ENCODE measurements at places on chromosomes 11 and 22.

DNA sequence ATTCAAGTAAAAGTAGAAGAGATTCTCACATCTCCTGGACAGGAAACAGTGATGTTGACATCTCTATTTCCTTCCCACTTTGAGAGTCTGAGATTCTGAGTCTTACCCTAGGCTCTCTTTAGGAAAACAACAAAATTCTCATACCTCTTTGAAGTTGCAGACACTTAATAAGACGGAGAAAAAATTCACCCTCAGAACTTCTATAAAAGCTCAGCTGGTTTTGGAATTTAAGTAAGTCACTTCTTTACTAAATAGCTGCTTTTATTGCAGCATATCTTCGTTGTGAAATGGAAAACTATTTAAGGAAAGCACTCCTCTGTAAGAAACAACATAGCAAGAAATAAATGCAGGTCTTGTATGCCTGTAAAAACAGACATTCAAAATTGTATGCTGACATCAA, 79.1 kb downstream of the MSANTD4 start:
- DNase-seq, result no peak

DNA sequence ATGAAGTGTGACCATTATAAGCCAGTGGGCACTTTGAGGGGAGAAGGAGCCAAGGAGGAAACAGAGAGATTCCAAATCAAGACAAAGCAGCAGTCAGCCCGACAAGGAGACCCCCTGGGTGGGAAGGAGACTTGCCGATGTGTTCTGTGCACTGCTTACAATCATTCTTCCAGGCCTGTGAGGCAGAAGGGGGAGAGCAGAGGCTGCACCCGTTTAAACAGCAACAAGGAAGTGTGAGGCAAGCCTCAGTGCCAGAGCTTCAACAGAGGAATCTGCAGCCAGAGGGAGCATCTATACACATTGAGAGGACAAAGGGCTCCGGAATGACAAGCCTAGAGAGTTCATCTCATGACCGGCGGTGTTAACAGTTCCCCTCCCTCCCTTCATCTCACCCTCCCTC, 121.1 kb downstream of the NXPE2 start:
- DNase-seq, result peak; percentile 80

DNA sequence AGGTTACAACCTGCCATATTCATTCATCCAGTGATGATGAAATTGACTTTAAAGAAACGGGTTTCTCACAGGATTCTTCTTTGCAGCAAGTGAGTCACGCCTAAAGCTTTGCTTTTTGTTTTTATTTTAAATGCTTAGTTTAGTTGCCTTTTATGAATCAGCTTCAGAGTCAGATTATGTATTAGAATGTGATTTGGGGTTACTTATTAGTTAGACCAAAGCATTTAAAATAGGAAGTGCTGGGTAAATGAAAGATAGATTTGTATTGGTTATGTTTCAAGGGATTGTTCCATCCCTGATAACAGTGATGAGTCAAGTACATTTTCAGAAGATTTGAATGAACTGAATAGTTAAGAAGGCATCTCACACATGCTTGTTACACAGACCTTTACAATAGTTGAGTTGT, 101.3 kb upstream of the GAL start:
- no peak for DNase-seq

DNA sequence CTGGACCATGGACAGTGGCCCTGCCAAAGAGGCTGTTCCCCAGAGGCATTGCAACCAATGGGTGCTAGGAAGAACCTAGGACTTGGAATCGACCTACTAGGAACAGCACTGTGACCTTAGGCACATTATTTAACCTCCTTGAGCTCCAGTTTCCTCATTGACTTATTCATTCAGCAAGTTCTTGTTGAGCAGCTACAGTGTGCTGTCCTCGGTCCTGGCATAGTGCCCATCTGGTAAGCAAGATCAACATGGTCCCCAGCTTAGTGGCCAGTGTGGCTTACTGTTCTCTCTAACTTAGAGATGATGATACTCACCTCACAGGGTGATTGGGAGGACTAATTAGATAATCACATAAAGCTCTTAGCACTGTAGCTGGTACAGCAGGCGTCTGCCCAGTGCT, 8.2 kb downstream of the ABCG4 start:
- DNase-seq, result no peak

DNA sequence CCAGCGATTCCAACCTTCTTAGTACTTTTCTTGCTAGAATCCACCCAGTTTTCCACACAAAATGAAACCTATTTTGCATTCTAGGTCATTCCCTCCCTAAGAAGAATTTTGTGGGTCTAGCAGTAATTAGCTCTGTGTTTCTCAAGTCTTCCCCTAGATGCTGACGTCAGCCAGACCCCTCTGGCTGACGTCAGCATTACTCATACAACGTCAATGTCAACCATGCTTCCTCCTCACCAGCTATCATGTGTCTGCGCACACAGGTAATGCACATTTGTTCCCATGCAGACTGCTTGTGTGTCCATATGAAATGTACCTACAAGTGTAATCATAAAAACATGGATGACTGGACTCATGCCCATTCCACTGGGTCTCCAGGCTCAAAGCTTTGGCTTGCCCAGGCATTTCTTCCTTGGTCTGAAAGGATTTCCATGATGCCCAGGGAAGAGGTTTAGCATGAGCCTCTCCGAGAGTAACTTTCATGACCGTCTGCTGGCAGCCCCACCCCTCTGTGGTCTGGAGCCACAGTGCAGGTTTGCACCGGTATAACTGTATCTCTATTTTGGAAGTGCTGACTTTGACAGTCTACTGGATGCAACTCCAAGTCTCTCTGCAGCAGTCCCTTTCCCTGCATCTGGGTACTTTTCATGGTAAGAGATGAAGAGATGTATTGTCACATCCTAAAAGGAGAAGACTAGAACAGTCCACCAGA, 58.6 kb downstream of the DSCAML1 start:
- DNase-seq, result no peak

DNA sequence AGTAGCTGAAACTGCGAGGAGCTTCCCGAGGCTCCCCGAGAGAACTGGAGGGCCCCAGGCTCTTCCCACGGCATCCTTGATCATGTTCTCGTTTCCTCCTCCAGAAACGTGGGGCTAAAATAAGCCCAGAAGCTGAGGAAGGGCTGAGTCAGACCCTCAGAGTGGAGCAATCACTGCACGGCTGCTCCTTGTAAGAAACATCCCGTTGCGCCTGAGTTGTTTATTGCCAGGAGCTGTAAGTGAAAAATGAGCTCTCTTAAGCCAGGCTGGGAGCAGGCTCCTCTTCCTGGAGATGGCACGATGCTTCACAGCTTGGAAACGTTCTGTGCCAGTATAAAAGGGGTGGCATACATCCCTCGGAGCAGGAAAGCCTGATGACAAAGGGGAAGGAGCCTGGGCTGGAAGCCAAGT, 47.3 kb upstream of the SYN3 start:
- no peak for DNase-seq

DNA sequence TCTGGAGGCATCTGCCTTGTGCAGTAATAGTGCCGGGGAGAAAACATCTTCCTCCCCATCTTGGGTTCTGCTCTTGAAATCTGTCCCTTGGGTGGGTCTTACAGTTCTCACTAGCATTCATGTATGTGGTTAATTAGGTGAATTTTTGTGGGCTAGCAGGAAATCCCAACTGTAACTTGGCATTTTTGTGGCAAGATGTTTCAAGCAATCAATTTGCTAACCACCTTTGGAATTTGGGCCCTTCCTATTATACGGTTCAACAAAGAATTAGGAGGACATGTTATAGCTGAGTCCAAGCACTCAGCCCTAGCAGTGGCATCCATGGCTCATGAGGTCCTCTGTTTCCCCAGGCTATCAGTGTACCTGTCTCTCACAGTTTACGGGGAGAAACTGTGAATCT, 89.1 kb upstream of the MTNR1B start:
- no peak for DNase-seq

DNA sequence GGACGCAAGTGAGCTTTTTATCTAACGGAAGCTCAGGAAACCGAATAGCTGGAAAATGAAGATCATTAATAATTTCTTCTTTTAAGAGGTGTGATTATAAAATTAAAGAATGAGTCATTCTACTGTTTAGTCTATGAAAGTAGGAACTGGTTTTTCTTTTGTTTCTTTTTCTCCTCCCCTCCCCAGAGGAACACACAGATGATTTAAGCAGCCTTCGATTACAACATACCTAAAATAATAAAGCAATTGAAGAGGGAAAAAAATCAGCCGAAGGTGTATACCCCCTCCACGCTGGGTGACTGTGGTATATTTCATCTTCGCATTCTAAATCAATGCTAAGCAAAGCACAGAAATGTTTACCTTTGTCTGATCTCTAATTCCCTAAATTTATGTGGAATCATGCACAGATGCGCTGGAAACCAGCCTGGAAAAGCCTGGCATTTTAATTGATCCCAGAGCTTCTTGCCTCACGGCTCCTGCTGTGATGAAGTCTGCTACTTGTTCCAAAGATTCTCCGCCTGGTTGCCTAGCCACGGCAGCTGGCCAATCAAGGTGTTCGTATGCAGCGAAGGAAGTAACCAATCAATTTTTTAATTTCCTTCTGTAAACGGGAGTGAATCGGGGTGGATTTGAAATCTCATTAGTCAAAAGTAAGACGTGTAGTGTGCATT, 133.9 kb downstream of the FANCF start:
- DNase-seq, result no peak

DNA sequence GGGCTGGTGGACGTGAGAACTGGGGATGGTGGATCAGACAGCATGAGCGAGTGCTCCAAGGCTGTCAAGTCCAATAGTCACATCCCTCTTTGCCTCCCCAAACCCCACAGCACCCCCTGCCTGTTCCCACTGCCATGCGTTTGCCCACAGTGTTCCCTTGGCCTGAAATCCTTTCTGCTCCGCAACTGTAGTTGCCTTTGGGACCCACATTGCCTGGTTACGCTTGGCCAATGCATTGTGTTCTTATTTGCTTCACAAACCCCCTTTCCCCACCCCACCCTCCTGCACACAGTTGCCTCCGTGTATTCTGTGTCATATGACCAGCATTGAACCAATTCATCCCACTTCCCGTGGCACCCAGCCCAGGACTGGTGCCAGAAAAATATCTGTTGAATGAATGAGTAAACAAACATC, 2.1 kb upstream of the KIAA0930 start:
- DNase-seq, result no peak

- DNase-seq, result no peak
Measured at GRCh38 chr11:36016263-36016662, 72.4 kb downstream of the LDLRAD3 start.

DNA sequence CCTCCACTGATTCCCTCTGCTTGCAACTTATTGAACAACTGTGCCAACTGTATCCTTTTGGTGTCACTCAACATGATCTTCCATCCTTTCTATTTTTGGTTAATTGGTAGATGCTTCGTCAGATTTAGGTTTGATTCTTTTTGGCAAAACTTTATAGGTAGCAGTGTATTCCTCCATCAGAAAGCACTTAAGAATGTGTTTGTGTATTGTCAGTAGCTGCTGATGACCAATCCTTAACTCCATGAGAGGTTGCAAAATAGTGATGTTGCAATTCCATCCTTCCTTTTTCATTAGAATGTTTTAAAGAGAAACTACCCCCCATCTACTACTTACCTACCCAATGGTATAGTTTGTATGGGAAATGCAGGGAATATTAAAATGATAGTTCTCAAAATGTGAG, 22.1 kb downstream of the FAM76B start:
- DNase-seq, result no peak

GRCh38 chr11:79244241-79244772, 196.5 kb downstream of the TENM4 start:
- DNase-seq, result no peak

- DNase-seq, result peak; percentile 68
Measured at GRCh38 chr11:63763496-63764339, 4.9 kb downstream of the ZFTA start.

DNA sequence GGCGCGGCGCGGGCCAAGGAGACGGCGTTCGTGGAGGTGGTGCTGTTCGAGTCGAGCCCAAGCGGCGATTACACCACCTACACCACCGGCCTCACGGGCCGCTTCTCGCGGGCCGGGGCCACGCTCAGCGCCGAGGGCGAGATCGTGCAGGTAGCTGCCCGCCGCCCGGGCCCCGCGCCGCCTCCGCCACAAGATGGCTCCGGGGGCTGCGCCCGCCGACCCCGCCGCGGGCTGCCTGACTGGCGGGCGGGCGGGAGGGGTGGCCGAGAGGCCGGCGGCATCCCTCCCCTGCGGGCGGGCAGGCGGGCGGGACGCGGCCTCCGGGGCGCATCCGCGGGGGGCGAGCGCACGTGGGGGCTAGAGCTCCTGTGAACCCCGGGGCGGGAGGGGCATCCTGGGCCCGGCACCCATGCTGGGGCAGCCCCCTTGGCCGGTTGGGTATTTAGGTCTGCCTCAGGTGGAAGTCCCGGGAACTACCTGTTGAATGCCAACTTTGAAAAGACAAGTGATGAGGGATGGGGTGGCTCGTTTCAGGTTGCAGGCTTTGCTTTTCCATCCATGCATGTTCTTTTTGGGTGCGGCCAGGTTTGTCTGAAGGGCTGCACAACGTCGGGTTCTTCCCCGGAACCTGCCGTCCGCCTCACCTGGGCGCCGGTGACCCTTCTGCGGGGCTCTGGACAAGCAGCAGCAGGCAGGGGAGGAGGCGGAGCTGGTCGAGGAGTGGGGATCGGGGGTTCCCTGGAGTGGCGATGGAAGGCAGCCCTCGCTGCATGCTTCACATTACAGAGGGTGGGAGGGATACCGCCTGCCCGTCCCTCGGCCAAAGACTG, 760 bp downstream of the ZNRF3 start:
- peak; percentile 41 for DNase-seq

- no peak for DNase-seq
Measured at GRCh38 chr11:29449281-29450074, 567.4 kb downstream of the KCNA4 start.

DNA sequence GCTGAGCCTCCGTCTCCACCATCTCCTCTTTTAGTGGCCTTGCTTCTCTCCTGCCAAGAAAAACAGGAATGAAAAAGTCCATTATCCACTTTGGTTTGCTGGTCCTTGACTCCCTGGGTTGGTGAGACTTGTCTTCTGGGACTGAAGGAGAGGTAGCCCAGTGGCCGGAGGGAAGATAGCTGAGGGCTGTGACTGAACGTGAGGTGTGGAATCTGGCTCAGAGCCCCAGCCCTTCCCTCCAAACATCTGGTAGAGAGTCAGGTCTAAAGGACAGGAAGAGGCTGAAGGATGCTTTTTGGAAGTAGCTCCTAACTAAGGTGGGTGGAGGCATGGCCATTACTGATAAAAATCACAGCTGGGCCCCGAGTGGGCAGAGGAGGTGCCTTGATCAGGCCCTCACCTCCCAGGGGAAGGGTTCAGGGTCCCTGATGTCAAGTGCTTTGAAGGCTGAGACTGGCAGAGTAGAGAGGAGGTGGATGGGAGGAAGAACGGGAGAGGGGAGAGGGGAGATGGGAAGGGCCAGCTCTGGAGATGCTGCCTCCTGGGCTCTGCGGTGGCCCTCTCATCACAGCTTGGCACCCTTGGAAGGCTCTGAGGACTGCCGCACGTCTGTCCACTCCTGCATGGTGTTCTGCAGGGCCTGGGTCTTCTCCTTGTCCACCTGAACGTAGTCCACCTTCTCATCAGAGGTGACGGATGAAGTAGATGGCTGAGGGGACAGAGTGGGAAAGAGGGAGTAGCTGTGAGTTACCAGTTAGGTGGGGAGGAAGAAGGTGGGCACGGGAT, 30.2 kb downstream of the USP35 start:
- no peak for DNase-seq

All from ELF-1 (cell line).